ENCODE measurements at places on chromosomes 7 and 10.

GRCh38 chr10:132110111-132110521 lies 44.4 kb downstream of the JAKMIP3 start:
- DNase-seq = no peak

GRCh38 chr10:14560274-14560673 lies 214.4 kb downstream of the FAM107B start:
- DNase-seq = no peak

DNA sequence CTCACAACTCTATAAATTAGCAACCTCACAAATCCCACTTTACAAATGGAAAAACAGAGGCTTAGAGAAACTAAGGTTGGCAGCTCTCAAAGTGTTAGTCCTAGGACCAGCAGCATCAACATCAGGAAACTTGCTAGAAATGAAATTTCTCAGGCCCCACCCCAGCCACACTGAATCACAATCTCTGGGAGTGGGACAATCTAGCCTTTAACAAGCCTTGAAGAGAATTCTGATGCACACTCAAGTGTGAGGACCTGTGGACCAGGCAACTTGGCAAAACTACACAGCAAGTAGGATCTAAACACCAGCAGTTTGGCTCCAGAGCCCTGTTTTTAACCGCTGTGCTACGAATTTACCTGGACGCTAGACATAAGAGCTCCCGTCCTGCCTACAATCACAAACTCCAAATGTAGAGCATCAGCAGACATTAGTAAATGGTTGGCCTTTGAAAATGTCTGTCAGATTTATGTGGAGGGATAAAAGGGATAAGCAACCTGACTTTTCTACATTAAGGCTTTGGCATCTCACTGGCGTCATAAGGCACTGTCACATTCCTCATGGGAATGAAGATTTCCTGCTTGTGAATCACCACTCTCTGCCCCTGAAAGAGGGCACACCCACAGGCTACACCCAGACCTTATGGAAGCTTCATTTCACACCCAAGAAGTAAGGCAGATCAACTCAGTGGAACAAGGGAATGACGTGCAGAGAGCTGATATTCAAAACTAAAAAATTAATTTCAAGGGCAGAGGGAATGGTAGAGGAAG lies 34.5 kb downstream of the PPP1R3C start:
- peak; percentile 50 for DNase-seq

GRCh38 chr7:90602303-90602702 lies 6.2 kb downstream of the CDK14 start:
- DNase-seq = no peak

- DNase-seq = no peak
Observed at GRCh38 chr10:46557319-46558121, 1.1 kb upstream of the GPRIN2 start.

- no peak for DNase-seq
Observed at GRCh38 chr7:148566736-148567135, 23.8 kb upstream of the C7orf33 start.

- DNase-seq = peak; percentile 34
Observed at GRCh38 chr7:130560972-130561371, 69.1 kb downstream of the MEST start.

GRCh38 chr7:150514748-150515222 lies at the start of gene GIMAP7:
GIMAP7 (plus strand) TSS chr7:150514872; CDS start chr7:150519975, 5,103 bp downstream.
- no peak for DNase-seq

DNA sequence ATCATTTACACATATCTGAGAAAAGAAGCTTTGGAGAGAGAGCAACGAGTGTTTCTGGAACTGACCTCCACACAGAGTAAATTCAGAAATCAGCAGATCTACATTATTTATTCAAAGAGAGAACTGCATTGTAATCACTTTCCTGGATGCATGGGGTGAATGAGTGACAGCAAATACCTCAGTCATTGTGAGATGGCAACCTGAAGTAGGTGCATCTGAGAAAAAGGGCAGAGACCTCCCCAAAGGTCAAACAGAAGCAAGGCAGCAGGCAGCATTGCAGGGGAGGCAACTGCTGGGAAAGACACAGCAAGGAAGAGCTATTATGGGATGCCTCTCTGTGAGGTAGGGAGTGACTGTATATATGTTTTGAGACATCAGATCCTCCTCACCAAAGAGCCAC lies 26.5 kb upstream of the SMIM30 start:
- no peak for DNase-seq

DNA sequence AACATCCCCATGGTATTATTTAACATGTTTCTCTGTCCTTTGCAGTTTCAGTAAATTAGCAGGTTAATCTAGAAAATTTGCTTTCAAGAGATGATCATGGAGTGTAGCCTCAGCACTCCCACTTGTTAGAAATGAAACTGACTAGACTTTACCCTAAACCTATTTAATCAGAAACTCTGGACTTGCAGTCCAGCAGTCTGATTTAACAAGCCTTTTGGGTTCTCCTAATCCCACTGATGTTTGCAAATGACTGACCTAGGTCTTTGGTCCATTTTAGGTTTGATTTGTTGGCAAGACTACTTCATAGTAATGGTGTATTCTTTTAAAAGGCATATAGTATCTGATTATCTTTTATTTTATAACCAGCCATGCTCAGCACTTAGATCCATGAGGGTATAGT lies 55.5 kb upstream of the SLC25A13 start:
- DNase-seq = no peak

DNA sequence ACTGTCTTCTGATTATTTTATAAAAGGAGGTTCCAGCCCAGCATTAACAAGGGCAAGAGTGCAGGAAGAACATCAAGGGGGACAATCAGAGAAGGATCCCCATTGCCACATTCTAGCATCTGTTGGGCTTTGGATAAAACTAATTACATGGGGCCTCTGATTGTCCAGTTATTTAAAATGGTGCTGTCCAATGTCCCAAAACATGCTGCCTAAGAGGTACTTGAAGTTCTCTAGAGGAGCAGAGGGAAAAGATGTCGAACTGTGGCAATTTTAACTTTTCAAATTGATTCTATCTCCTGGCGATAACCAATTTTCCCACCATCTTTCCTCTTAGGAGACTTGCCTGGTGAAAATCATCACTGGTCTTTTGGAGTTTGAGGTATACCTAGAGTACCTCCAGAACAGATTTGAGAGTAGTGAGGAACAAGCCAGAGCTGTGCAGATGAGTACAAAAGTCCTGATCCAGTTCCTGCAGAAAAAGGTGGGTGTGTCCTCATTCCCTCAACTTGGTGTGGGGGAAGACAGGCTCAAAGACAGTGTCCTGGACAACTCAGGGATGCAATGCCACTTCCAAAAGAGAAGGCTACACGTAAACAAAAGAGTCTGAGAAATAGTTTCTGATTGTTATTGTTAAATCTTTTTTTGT lies 2.3 kb downstream of the IL6 start:
- DNase-seq = no peak

- DNase-seq = peak; percentile 44
Observed at GRCh38 chr10:921471-922414, 9.8 kb downstream of the LARP4B start.

- no peak for DNase-seq
Observed at GRCh38 chr10:123164319-123164718, 10.1 kb downstream of the BUB3 start.

GRCh38 chr7:129764247-129765084 lies 152.9 kb downstream of the NRF1 start:
- no peak for DNase-seq

DNA sequence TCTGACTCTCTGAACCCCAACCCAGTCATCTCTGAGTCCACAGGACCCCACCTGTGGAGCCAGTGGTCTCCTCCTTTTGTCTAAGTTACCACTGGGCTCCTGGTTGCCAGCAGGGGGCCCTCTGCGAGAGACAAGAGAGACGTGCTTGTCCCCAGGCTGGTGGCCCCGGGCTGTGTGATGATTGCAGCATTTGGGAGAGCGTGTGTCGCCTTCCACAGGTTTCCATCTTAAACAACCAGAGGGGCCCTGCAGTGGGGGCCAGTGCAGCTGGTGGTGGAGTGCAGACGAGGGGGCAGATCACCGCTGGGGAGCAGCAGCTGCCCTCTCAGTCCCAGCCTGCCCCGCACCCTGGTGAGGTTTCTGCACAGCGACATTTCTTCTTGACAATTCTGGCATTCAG lies 122.4 kb upstream of the PPP2R2D start:
- no peak for DNase-seq

GRCh38 chr7:38224392-38224791 lies 46.3 kb downstream of the STARD3NL start:
- no peak for DNase-seq

DNA sequence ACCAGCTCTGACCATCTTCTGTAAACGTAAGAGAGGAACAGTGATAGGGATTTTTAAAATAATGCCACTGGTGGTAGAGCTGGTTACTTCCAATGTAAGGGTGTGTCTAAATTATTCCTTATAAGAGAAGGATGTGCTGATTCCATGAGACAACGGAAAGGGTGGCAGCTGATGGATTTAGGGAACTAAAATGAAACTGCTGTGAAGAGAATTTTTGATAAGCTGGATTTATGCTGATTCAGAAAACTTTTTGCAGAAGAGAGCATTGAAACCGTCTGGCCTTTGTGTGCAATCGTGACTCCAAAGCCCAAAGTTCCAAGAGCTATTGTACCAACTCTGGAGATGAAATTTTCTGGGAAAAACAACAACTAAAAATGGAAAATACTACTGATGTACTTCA lies 301.0 kb downstream of the PRPF18 start:
- DNase-seq = no peak

DNA sequence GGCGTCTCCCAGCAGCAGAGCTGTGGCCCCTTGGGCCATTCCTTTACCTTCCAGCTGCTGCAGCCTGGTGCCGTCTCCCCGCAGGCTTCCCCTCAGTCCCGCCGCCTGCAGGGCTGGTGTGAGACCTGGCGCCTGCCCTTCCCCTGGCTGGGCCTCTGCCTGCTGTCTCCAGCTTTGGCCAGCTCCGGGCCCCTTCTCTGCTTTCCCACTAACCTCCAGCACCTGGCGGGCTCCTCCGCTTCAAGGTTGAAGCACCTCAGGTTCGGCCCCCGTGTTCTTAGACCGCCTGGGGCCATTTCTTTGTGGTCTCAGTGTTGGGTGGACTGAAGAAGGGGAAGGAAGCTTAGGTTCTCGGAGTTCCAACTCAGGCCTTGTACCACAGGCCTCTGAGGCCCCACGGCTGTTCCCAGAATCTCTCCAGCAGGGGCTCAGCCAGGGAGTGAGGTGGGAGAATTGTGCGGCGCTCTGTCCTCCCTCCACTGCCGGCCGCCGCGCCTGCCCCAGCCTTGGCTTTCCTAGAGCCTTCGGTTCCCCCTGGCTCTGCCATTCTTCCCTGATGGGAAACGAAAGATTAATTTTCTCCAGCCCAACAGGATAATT lies 30.3 kb downstream of the GBX1 start:
- no peak for DNase-seq

GRCh38 chr7:142887282-142888015 lies 1.9 kb upstream of the TRPV6 start:
- no peak for DNase-seq

- DNase-seq = peak; percentile 67
Observed at GRCh38 chr10:102643336-102644065, 778 bp upstream of the TRIM8 start.

DNA sequence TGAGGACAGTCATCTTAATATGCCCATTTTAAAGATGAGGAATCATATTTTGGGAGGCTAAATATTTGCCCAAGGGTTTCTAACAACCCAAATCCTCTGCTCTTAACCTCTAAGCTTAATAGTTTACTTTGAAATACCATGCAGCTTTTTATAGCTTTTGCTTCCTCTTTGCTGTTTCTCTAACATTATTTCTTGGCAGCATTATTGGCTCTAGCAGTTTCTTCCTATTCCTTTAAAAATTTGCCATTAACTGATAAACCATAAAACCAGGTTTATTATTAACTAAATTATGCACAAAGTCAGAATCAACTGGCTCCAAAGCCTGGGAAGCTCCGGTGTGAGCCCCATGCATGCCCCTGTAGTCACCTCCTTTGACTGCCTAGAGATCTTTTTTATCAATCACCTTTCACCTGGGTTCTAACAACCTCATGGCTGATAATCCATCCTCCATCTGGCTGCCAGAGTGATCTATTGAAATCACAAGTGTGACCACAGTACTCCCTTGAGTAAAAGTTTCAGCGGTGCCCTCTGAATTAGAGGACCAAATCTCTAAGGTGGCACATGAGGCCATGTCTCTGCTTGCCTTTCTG lies 62.4 kb downstream of the ITGB8 start:
- DNase-seq = no peak

DNA sequence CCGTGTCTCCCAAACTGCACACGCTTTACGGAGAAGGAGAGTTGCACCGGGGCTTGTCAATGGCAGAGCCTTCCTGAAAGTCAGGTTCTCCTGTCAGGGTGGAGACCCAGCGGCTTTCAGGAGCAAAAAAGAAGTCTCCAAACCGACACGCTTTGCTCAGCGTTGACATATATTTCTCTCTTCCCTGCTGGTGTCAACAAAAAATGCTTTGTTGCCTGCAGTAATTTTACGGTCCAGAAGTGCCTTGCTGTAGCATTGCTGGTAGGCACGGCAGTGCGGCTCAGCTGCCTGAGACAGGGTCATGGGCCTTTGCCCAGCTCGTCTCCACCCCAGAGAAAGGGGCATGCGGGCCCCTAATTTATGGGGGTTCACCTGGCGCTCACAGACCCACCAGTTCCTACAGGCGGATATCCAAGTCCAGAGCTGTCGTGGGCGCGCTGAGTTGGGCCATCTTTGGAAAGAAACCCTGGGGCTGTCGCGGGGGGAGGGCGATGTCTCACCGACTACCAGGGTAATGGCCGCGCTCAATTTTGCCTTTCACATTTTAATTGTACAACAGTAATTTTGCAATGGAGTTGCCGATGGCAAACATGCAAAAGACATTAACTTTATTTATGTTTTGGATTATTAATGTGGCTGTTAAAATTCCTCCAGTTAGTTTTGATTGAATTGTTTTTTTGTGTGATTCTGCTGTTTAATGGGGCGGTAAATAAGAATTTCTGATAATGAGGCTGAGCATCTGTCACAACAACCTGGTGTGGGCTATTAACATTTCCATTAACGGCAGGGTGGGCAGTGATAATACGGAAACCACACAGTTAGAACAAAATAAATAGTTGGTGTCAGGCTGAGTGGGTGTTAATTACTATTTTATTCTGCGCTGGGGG lies 478.2 kb upstream of the FOXK1 start:
- no peak for DNase-seq

GRCh38 chr10:103888113-103888841 lies 29.7 kb downstream of the STN1 start:
- DNase-seq = peak; percentile 74

GRCh38 chr7:55507743-55508142 lies 64.6 kb downstream of the VOPP1 start:
- no peak for DNase-seq

- DNase-seq = no peak
Observed at GRCh38 chr7:157952050-157952667, 615.4 kb downstream of the DNAJB6 start.

- peak; percentile 33 for DNase-seq
Observed at GRCh38 chr10:4498711-4499251, 327.2 kb upstream of the AKR1E2 start.

DNA sequence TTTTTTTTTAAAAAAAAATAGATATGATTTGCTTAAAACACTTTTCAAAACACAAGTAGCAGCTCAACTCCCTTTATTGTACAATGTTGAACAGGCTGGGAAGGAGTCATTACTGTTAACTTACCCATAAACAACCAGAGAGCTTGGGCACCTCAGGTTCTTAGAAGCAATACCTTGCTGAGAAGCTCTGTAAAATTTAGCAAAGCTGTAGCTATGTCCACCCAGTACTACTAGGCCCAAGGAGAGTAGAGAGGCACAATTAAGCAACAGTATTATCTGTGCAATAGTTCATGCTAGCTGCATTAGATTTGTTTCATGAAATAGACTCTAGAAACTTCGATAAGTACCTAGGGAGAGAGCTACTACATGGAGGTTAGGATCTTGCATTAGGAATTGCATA lies 32.0 kb downstream of the SEMA3A start:
- DNase-seq = no peak

All from GM03348 (cell line).